ENCODE measurements at places on chromosomes 11 and 22. TPM values are rescaled to one million over a fixed set of nuclear protein-coding genes. Genes with fewer than 3 reads are reported as not detected.

DNA sequence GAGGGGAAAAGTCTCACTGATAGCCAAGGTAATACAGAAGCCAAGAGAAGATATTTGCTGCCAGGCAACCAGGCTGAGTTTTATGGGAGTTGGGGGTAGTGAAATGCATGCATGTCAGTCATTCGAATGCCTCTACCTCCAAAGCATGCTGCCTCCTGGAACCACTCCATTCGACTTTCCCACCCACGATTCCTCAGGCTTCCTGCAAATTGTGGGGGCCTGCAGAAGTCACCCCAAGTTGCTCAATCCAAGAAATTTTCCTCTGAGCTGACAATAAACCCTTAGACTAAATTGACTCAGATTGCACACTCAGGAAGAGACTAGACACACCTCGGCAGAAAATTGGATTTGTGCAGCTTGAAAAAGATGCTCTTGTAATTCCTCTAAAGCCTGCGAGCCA lies 73.6 kb upstream of the GRK3 start:
- no peaks in the 10 kb centered on the region for H3K27me3 ChIP-seq
- no peak for DNase-seq
- no peak overlapping the region for H3K27ac ChIP-seq
- no peaks in the 10 kb centered on the region for H3K4me1 ChIP-seq
- H3K4me3 ChIP-seq: no peak overlapping the region

DNA sequence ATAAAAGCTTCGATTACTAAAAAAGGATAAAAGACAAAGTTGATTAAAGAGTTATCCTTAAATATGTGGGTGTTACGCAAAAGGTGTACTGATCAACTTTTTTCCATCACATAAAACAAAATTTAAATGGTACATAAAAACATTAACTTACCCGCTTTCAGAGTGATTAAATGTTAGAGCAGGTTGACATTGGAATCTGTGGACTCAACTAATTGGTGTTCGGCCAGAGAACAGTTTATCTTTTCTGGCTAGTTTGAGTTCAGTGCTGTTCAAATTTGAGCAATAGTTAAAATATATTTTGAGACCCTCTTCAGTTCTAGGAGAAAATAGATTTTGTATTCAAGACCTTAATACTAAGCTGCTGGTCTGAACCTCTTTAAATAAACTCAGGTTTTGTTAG lies 56.1 kb downstream of the ATM start:
- H3K27ac ChIP-seq: no peak overlapping the region
- DNase-seq: no peak
- peaks cover 68% of the 10 kb centered on the region for H3K36me3 ChIP-seq
- no peaks in the 10 kb centered on the region for H3K27me3 ChIP-seq
- peaks cover 17% of the 10 kb centered on the region for H3K4me1 ChIP-seq

DNA sequence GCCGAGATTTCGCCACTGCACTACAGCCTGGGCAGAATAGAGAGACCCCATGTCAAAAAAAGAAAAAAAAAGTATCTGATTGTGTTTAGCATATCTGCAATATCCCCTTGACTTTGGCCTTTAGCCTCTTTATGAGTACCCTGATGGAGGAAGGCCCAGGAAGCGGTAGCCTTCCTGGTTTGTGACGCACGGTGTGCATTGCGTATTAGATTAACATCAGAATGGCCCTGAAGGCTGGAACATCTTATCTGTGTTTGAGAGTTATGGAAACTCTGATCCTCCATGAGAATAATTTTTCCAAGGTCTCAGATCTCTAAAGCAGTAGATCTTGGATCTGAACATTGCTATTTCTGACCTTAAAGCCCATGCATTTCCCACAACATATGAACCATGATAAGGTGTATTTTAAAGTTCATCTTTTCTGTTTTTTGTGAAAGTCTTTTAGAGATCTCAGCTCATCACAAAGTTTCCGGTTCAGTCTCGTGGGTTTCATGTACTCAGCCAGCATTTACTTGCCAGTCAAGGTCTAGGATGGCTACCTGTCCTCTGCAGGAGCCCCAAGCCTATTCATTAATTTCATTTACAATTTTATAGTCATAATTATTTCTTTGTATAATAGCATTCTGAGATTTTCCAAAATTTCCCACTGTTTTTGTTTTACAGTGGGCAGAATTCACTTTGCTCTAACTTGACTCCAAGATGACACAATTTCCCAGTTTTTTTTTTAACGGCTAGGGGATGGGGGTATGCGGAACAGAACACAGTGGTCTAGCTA lies 605 bp upstream of the FDX1 start:
- peak overlapping the region; percentile 100 for H3K27ac ChIP-seq
- DNase-seq: no peak
- H3K4me1 ChIP-seq: peaks cover 26% of the 10 kb centered on the region
- H3K36me3 ChIP-seq: no peaks in the 10 kb centered on the region
- H3K27me3 ChIP-seq: no peaks in the 10 kb centered on the region

Gene SCUBE2
- 37.1 TPM for polyA plus RNA-seq

DNA sequence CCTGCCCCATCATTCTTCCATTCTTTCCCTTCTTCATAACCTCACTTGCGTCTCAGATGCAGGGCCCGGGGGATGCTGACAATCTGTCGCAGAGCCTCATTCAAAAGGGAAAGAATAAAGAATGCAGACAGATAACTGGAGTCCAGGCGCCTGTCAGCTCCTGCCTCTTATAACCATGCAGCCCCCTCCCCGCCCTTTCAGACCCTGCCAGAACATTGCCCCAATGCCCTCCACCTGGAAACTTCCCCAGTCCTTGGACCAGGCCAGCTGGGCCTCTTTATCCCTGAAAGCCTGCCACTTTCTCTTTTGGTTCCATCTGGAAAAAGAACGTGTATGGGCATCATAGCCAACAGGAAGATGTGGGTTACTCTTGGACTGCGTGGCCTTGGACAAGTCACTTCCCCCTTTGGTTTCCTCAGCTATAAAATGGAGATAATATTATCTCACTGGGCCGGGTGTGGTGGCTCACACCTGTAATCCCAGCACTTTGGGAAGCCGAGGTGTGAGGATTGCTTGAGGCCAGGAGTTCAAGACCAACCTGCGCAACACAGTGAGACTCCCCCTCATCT lies 2.1 kb upstream of the TCF20 start:
- H3K4me1 ChIP-seq: peaks cover 34% of the 10 kb centered on the region
- DNase-seq: no peak
- H3K4me3 ChIP-seq: no peak overlapping the region
- peak overlapping the region; percentile 56 for H3K27ac ChIP-seq
- H3K27me3 ChIP-seq: no peaks in the 10 kb centered on the region

- no peak overlapping the region for H3K27ac ChIP-seq
- H3K27me3 ChIP-seq: no peaks in the 10 kb centered on the region
- no peak overlapping the region for H3K4me3 ChIP-seq
- no peaks in the 10 kb centered on the region for H3K4me1 ChIP-seq
- DNase-seq: peak; percentile 55
Observed at GRCh38 chr11:105719073-105719822, 109.4 kb downstream of the GRIA4 start.

Gene ME3
- 11.2 TPM for polyA plus RNA-seq

- DNase-seq: peak; percentile 79
- H3K4me1 ChIP-seq: peaks cover 58% of the 10 kb centered on the region
- no peaks in the 10 kb centered on the region for H3K27me3 ChIP-seq
- no peak overlapping the region for H3K4me3 ChIP-seq
- peak overlapping the region; percentile 85 for H3K27ac ChIP-seq
Observed at GRCh38 chr11:7571640-7572000, 57.8 kb downstream of the PPFIBP2 start.

GRCh38 chr11:89736566-89736965 lies 26.5 kb downstream of the TRIM77 start:
- H3K4me3 ChIP-seq: no peak overlapping the region
- H3K27me3 ChIP-seq: no peaks in the 10 kb centered on the region
- no peak overlapping the region for H3K27ac ChIP-seq
- DNase-seq: no peak

Gene LRRC56
- polyA plus RNA-seq: 2.9 TPM

Gene CCDC73
- polyA plus RNA-seq: not detected

- no peak for DNase-seq
- H3K27ac ChIP-seq: no peak overlapping the region
- no peak overlapping the region for H3K4me3 ChIP-seq
- no peaks in the 10 kb centered on the region for H3K27me3 ChIP-seq
- no peaks in the 10 kb centered on the region for H3K36me3 ChIP-seq
Observed at GRCh38 chr11:83122050-83122449, 34.9 kb upstream of the PCF11 start.

Gene GAL3ST3
- not detected for polyA plus RNA-seq

DNA sequence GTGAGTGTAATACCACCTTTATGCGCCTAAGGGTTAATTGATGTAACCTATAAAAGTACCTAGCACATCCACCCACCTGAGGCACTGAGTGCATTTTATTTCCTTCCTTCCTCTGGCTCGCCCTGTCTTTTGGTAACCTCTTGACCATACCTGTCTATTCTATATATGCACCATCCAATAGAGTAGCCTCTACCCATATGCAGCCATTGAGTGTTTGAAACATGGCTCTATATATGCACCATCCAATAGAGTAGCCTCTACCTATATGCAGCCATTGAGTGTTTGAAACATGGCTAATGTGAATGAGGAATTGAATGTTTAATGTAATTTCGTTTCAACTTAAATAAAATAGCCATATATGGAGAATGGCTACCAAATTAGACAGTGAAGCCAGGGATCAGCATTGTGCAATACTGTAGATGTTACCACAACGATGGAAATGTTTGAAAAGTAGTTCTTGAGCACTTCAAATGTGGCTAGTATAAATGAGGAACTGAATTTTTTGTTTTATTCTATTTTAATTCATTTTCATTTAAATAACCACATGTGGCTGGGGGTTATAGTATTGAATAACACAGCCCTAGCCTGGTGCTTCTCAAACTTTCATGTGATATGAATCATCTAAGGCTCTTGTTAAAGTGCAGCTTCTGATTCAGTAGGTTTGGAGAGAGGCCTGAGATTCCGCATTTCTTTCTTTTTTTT lies 33.8 kb downstream of the SLC35F2 start:
- H3K4me3 ChIP-seq: no peak overlapping the region
- no peaks in the 10 kb centered on the region for H3K36me3 ChIP-seq
- no peaks in the 10 kb centered on the region for H3K27me3 ChIP-seq
- no peak for DNase-seq

DNA sequence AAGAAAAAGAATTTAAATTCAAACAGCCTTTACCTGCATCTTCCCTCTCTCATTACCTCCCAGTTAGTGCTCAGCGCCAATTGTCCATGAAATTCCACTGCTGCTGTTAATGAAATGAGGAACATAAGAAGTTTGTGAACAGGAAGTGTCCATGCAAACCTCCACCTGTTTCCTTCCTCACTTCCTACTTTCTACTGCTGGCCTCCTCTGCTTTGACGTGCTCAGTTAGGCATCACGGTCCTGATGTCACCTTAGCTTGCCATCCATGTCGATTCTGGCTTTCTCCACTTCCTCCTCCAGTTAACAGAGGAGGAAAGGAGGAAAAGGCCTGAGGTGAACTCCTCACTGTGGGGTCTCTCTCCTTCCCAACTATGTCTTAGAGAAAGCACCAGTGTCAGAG lies 26.9 kb upstream of the HTR3A start:
- H3K36me3 ChIP-seq: no peaks in the 10 kb centered on the region
- no peak overlapping the region for H3K4me3 ChIP-seq
- H3K27me3 ChIP-seq: no peaks in the 10 kb centered on the region
- no peaks in the 10 kb centered on the region for H3K4me1 ChIP-seq

All from stomach (tissue), 19 donors.